Erythroblast (primary cell): ENCODE measurements at places on chromosomes 4 and X.

- DNase-seq: peak; percentile 58
These were observed 69.1 kb upstream of the WDR1 start for GRCh38 chr4:10185518-10186227.

GRCh38 chr4:156991161-156991560 lies 19.6 kb upstream of the PDGFC start:
- no peak for DNase-seq

GRCh38 chrX:151974336-151975227 lies at the start of gene GABRE:
GABRE (minus strand) TSS chrX:151974676; CDS start chrX:151974625, 51 bp downstream.
- DNase-seq: peak; percentile 64

DNA sequence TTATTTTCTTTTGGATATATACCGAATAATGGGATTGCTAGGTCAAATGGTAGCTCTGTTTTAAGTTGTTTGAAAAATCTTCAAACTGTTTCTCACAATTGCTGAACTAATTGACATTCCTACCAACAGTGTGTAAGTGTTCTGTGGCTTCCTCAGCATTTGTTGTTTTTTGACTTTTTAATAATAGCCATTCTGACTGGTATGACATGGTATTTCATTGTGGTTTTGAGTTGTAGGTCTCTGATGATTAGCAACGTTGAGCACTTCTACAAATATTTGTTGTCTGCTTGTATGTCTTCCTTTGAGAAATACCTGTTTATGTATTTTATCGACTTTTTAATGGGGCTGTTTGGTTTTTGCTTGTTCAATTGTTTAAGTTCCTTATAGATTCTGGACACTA lies 680.1 kb upstream of the GRIA3 start:
- DNase-seq: no peak

DNA sequence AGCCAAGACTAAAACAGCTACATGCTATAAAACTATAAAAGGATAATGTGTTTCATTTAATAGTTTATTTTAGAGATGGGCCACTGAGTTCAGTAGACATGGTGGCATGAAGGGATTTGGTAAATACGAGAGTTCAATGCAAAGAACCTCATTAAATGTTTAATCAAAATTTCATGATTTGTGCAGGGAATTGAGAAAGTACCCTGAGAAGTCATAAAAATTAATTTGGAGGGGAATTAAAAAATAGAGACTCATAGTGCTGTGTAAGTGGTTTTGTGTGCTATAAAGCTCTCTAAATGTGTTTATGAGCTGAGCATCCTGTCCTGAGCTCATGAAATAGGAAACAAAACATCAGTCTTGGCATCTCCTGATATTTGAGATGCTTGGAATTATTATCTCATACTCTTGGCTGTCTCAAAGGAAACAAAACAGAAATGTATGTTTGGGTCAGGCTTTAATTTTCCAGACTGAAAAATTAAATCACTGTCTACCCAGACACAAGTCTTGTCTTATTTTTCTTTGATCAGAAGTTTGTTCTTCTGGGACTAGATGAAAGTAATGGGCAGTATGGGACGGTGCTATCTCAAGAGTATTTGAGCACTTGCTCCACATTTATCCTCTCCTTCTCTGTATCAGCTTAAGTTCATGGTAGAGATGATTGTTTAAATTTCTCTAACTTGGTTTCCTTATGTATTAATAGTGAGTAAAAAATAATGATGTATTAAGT lies 38.0 kb upstream of the EMCN start:
- DNase-seq: no peak

- peak; percentile 29 for DNase-seq
These were observed 17.1 kb upstream of the MAP7D3 start for GRCh38 chrX:136268051-136269048.

- no peak for DNase-seq
These were observed 149.3 kb upstream of the TENM3 start for GRCh38 chr4:182093935-182094334.

DNA sequence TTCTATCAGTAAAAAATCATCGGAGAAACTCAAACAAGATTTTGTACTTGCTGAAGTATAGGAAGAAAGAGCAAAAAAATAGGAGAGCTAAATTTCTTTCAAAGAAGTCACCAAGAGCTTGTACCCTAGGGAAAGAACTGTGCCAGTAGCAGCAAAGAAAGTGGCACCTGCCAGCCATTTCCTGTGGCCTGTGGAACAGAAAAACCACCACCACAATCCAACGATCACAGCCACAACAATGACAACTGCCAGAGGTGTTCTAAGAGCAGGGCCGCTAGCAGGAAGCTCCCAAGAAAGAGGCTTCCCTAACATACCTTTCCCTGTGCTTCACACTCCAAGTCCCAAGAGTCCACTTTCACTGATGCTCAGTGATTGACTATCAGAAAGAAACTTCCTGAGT lies 266.1 kb upstream of the GPC4 start:
- DNase-seq: no peak

- no peak for DNase-seq
These were observed 33.7 kb downstream of the COQ2 start for GRCh38 chr4:83250687-83251446.

GRCh38 chr4:175062183-175062592 lies 144.0 kb downstream of the ADAM29 start:
- DNase-seq: no peak

- DNase-seq: no peak
These were observed 98.6 kb downstream of the MGST2 start for GRCh38 chr4:139764182-139764581.

GRCh38 chr4:84503495-84504437 lies 4.7 kb upstream of the NKX6-1 start:
- DNase-seq: peak; percentile 49

- no peak for DNase-seq
These were observed 9.1 kb upstream of the PHOX2B start for GRCh38 chr4:41757521-41758156.

DNA sequence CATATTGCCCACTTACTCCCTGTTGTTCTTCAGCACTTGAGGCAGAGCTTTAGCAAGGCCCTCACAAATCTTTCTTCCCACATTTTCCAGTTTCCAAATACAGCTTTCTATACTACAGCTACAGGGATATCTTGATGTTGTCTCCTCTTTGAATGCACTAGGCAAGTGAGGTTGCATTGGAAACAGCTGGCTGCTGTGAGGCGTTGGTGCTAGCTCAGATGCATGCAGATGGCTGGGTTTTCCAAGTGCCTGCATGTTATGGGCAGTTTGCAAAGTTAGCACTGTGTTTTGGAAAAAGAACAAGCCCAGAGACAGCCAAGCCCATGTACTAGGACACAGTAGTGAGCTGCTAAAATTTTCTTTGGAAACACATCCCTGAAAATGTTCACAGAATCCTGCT lies 315.1 kb upstream of the RASGEF1B start:
- DNase-seq: no peak

DNA sequence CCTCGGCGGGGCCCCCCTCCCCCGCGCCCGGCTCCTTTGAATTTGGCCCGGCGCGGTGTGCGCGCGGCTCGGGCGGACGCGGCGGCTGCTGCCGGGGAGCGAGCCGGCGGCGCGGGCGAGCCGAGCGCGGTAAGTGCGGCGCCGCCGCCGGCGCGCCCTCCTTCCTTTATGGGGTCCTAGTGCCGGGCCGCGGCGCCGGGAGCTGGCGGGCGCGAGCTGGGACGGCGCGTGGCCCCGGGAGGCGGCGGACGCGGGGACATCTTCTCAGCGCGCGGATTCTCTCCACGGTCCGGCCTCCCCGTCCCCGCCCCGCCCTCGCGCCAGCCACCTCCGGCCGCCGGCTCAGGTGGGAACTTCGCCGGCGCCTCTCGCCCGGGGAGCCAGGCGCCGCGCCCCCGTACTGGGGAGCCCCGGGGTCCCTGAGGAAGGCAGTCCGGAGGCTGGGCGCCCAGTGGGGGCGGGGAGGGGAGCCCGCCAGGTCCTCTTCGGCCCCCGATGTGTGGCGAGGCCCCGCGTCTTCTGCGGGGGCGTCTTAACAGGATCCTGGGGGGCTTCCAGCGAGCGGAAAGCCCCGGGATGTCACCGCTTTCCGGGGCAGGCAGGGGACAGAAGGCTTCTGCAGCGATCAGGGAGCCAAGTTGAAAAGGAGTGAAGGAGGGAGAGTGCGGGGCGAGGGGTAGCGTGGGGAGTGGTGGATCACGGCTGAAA lies 98.4 kb upstream of the TENM3 start:
- DNase-seq: no peak

GRCh38 chrX:123350226-123350625 lies 166.1 kb downstream of the GRIA3 start:
- DNase-seq: no peak

GRCh38 chrX:128759745-128760144 lies 707.5 kb upstream of the ACTRT1 start:
- DNase-seq: no peak

GRCh38 chrX:24506082-24506481 lies 41.0 kb downstream of the PDK3 start:
- DNase-seq: peak; percentile 40

GRCh38 chr4:101500742-101501141 lies 153.4 kb upstream of the PPP3CA start:
- DNase-seq: no peak

DNA sequence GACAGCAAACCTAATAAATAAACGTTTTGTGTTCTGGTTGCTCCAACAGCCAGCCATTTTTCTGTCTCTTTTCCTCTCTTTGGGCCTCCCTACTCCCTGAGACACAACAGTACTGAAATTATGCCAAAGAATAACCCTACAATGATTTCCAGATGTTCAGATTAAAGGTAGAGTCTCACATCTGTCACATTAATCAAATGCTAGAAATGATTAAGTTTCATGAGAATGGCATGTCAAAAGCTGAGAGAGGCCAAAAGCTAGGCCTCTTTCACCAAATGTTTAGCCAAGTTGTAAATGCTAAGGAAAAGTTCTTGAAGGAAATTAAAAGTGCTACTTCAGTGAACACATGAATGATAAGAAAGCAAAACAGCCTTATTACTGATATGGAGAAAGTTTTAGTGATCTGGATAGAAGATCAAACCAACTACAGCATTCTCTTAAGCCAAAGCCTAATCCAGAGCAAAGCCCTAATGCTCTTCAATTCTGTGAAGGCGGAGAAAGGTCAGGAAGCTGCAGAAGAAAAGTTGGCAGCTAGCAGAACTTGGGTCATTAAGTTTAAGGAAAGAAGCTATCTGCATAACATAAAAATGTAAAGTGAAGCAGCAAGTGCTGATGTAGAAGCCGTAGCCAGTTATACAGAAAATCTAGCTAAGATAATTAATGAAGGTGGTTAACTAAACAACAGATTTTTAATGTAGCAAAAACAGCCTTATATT lies 182.1 kb upstream of the NUDT6 start:
- no peak for DNase-seq

DNA sequence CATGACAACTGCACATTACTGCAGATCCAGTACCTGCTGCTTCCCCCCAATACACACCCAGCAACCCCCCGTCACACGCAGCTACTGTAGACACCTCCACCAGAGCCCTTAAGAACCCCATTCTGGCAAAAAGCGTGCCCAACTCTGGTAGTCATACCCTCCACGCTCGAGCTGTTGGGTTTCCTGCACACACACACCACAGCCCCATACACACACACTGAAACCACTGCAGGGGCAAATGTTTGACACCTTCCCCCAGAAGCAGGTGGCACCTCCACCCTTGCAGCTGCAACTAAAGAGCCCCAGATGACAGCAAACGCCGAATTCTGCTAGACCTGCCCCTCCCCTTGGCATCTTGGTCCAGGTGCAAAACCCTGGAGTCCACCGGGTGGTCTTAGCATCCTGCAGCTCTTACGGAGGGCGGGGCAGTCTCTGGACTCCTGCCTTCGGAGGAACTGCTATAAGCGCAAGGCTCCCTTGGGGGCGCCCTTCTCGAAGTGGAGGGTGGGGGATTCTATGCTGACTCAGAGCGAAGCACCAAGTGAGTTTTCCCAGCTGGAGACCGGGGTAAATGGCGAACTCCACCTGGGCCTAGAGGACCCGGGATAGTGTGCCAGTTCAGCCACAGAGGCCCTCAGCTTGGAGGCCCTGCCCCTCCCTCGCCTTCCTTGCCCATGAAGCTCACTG lies 1.5 kb downstream of the FRMPD3 start:
- peak; percentile 2 for DNase-seq

DNA sequence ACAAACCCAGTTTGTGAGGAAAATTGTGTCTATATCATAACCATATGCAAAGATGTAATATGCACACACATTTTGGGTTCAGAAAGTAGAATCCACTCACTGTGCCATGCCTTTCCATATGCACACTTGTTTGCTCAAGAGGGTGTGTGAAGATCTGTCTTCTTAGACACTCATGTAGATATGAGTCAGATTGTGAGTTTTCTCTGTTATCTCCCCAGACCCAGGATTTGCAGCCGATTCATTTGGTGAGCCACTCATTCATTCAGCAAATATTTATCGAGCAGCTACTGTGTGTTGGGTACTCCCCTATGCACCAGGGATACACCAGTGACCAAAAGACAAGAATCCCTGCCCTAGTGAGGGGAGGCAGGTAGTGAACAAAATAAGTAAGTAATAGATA lies 81.5 kb downstream of the CLCN5 start:
- DNase-seq: no peak

DNA sequence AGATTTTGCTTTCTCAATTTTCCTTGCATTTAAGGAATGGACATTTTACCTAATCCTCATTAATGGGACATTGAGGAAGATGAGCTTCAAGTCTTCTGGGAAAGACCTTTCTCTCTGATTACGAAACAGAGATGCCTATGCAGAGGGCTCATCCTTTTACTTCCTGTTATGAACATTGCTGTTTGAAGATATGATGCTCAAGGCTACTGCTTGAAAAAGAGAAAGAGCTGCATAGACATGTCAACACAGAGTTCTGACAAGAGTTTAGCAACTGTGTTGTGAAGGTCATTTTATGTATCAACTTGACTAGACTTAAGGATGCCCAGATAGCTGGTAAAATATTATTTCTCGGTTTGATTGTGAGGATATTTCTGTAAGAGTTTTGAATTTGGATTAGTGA lies 13.8 kb upstream of the GNPDA2 start:
- DNase-seq: no peak

DNA sequence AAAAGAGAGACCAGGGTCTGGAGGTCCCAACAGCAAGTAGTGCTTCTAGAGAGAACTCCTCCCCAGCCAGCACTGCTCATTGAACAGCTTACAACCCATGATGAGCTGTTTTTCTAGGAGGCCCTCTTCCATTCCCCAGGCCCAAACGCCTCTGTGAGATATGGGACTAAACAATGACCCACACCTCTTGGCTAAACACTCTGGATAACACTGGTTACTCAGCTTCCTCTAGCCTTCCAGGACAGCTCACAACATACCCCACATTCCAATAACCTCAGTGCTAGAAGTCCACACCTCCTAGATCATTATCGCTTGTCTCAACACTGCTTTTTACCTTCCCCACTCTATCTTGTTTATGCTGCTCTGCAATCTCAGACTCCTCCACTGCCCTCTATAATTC lies 35.4 kb upstream of the PGRMC2 start:
- DNase-seq: no peak

- DNase-seq: no peak
These were observed 18.0 kb downstream of the SPINK2 start for GRCh38 chr4:56803471-56803870.

DNA sequence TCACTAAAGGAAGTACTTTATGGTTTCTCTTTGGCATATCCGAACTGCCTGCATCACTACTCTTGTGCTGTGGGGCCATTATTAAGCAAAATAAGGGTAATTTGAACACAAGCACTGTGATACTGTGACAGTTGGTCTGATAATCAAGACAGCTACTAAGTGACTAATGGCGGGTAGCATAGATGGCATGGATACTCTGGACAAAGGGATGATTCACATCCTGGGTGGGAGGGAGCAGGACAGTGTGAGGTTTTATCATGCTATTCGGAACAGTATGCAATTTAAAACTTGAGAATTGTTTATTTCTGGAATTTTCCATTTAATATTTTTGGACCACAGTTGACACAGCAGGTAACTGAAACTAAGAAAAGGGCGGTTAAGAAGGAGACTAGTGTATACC lies 52.6 kb upstream of the CITED1 start:
- DNase-seq: no peak

GRCh38 chrX:141278306-141278705 lies 36.0 kb upstream of the SPANXC start:
- peak; percentile 0 for DNase-seq
